ENCODE measurements at places on chromosomes 11 and 22.
A peak's percentile ranks its signal among the peaks of the same experiment; 100 is the strongest.

DNA sequence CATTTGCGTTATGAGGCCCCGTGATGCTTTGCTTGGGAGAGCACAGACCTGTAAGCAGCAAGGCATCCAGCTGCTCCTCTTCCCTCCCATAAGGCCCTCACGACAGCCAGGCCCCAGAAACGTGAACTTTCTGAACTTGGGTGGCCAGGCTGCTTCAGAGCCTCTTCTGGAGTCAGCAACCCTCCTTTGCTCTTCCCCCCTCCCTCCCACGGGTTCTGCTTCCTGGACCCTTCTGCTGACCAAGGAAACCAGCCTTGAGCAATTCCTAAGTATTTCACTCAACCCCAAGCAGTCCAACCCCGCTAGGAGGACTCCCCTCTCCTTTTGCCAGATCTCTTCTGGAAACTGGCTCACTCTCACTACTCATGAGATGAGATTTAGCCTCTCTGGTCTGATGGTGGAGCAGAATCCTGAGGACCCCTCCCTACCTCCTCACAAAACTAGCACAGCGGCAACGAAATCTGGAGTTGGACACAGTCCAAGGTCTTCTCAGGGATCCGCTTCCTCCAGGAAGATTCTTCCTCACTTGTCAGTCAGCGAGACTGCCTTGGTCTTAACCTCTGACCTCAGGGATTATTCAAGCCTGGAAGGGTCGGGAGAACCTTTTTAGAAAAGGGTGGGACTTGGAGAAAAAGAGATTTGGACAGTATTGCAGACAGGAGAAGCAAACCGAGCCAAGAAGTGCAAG, 86.2 kb downstream of the UBASH3B start:
- no peak for DNase-seq

DNA sequence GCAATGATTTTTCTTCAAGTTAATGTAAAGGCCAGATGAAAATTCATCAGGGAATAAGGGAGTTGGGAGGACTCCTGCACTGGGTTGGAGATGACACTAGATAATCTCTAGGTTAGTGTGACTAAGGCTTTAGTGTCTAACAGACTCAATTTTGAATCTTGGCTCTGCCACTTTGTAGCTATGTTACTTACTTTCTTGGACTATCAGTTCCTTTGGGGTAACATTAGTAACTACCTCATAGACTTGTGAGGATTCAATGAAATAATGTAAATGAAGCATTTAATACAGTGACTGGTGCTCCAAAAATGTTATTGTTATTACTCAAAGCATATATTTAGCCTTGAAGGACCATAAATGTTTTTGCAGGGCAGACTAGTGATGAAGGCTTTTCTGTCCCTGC, 9.6 kb upstream of the CCDC89 start:
- no peak for DNase-seq

DNA sequence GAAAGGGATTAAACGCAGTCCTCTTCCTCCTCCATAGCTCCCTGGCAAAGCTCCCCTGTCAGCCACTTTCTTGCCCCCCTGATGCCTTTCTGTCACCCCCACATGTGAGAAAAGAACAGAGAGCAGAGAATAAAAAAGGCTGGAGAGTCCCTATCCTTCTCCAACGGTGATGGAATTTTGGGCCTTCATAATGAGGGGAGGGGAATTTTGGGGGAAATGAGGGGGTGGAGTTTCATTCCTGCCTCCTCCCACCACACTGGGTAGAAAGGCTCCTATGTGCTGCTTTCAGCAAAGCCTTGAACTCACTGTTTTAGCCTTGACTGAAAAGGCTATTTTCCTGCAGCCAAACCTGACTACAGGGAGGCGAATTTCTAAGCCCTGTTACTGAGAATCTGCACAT, 59.3 kb downstream of the C11orf58 start:
- no peak for DNase-seq

GRCh38 chr11:95084509-95084908, 5.1 kb upstream of the ENDOD1 start:
- peak; percentile 78 for DNase-seq

GRCh38 chr11:130175898-130176297, 16.3 kb downstream of the ST14 start:
- no peak for DNase-seq

- DNase-seq = no peak
These were observed 16.7 kb upstream of the MOGAT2 start for GRCh38 chr11:75700940-75701339.

GRCh38 chr22:21712751-21713427, 22.7 kb downstream of the YPEL1 start:
- DNase-seq = peak; percentile 81

GRCh38 chr11:57408771-57409170, 18.1 kb downstream of the SLC43A3 start:
- DNase-seq = no peak

DNA sequence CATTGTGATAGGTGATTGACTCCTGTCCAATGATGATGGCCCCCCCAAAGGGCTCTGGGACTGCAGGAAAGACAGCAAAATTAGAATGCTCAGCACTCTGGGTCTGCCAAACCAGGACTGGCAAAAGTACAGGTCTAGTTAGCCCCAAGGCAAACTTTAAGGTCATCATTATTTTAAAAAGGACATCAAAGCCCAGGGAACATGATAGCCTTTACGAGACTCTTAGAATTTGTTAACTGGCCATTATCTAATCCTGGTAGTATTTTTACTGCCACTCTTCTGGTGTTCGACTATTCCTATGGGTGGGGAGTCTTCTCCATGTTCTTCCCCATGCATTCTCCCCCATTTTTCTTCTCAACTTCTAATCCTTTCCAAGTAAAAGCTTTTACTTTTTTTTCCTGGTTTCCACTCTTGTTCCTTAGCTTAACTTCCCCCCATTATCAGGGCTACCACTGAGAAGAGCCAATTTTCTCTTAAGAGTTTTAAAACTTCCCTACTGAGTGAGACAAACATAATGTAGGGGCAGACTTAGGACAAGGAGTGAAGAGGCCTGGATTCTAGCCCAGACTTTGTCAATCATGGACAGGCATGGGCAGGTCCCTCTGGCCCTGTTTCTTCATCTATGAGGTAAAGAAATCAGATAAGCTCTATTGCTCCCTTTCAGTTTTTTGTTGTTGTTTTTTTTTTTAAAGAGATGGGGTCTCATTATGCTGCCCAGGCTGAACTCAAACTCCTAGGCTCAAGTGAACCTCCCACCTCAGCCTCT, 7.1 kb downstream of the DDB1 start:
- no peak for DNase-seq

GRCh38 chr22:27115410-27115809, 458.0 kb downstream of the MIAT start:
- DNase-seq = no peak

DNA sequence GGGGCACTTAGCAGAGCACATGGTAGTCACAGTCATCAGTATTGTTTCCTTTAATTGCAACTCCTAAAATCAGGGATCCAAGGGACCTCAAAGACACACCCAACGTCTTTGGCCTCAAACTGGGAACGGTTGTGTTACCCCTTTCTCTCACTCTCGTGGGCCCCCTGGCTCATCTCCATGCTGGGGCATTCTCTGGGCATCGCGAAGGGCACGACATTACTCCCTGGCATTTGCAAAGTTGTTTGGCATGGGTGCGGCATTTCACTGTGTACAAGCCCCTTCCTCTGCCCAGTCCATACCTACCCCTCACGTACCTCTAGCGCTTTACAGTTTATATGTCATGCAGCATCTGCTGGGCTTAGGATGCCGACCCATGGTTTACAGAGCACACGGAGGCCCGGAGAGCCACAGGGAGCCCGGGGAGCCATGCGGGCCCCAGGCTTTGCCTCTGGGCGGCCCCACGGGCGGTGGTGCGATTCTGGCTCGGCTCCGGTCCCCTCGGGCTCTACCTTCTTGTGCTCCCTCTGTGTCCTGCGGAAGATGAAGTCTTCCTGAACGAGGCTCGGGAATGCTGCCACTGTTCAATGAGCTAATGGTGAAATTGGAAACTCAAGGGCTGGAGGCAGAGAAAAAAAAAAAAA, 21.9 kb upstream of the CACNG2 start:
- DNase-seq = no peak

GRCh38 chr22:23205339-23206049, 25.2 kb downstream of the BCR start:
- DNase-seq = no peak

- DNase-seq = peak; percentile 71
These were observed 528 bp downstream of the WEE1 start for GRCh38 chr11:9573775-9574621.

Data from activated effector memory CD4-positive, alpha-beta T cell treated with anti-CD3 and anti-CD28 coated beads, Interleukin-2, amount 50 U/mL, for 16 hours (primary cell).